Stimulated activated CD8-positive, alpha-beta memory T cell treated with anti-CD3 and anti-CD28 coated beads, Interleukin-15, amount 100 ng/mL, for 4 hours (primary cell): ENCODE measurements at places on chromosomes 3 and 15.

- DNase-seq, result no peak
These were observed 1.1 kb downstream of the TBC1D2B start for GRCh38 chr15:78076231-78077052.

GRCh38 chr15:38369936-38370478, 83.9 kb upstream of the FAM98B start:
- no peak for DNase-seq

DNA sequence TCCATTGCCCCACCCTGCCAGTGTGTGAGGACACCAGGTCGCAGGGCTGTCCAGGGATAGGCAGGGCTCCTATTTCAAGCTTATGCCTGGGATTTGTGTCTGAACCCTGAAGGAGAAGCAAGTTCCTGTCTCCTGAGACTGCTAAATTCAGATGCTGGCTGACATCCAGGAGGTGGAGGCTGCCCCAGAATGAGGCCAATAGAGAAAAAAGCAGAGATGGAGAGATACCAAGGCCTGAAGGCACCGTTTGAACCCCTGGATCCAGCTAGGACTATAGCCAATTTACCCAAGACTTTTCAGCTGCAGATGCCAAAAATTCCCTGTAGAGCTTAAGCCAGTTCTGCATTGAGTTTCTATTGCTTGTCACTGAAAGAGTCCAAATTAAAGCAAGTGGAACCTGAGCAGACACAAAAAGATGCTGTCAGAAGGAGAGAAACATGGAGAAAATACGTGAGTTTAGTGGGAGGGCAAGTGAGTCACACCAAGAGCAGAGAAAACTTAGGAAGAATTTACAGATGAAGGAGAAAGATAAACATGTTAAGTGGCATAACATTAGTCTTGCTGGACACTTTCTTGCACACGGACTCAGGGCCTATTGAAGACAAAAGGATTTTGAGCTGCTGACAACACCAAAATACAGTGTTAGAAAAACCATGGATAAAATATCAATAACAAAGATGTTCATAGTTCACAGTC, 148.6 kb downstream of the CNTN3 start:
- no peak for DNase-seq

GRCh38 chr3:79521221-79521848, 246.5 kb downstream of the ROBO1 start:
- no peak for DNase-seq

DNA sequence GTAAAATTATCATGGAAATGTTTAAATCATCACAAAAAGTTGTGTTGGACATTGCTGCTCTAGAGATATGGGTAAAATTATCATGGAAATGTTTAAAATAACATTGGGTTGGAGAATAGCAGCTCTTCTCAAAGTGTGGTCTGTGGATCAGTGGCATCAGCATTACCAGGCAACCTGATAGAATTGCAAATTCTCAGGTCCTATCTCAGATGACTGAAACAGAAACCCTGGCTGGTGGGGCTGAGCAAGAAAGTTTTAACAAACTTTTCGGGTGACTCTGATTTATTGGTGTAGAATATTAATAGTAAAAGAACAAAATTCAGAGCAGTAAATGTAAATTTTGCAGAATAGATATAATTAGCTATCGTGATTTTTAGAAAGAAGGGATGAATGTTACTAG, 28.9 kb downstream of the NXPE3 start:
- DNase-seq, result no peak
